ENCODE measurements at places on chromosomes 2 and 18.

DNA sequence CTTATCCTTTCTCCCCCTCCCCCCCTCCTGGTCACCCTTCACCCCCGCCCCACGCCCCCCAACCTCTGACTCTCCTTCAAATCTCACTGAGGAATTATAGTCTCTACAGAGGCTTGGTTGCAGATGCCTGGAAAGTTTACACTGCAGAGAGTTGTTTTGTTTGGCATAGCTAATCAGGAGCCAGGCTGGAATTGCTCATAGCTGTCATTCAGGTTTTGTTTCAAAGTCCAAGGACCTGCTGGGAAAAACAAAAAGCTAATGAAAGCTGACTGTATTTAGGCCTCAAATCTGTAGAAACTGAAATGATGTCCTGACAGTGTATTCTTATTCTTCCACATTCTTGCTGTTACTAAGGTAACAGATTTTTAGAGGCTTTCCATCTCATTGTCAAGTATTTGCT is 22.6 kb downstream of the GREB1L start:
- peak; percentile 84 for DNase-seq

DNA sequence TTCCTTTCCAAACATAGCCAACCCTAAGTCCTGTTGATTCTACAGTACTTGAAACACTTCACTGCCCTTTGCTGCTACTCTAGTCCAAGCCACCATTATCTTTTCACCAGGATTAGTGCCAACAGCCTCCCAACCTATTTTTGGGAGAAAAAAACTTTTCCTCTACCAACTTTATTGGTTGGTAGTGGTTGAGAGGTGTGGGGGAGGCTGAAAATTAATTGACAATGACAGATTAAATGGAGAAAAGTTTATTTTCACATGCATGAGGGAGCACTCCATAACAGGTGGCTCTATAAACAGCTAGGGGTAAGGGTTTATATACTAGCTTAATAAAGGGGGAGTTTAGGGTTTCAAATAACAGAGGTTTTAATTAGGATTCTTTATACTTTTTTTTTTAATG is 37.8 kb upstream of the ITPRID2 start:
- DNase-seq = no peak

GRCh38 chr2:69594341-69594740 is 49.2 kb downstream of the AAK1 start:
- DNase-seq = peak; percentile 54

- DNase-seq = no peak
Measured at GRCh38 chr18:50398947-50399346, 24.1 kb downstream of the SKA1 start.

DNA sequence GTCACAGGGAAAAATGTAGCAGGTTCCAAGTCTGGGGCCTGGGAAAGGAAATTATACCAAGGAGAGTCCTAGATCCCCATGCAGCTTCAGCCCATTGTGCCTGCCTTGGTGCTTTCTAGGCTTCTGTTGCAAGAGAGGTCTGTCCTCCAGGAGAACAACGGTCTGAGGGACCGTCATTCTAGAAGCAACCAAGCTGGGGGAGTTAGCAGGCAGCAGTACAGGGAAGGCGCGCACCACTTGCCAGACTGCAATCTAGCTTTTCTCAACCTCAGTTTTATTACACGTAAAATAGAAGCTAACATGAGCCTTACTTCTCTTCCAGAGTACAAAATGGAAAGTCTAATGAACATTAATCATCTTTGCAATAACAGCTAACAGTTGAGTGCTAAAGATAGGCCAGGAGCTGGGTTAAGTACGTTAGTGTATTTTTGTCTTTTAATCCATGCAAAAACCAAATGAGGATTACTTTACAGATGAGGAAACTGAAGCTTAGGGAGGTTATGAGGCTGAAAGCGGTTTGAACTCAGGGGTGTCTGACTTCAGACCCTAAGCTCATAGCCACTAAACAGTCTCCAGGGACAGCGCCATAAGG is 1.9 kb downstream of the TCF23 start:
- DNase-seq = no peak

DNA sequence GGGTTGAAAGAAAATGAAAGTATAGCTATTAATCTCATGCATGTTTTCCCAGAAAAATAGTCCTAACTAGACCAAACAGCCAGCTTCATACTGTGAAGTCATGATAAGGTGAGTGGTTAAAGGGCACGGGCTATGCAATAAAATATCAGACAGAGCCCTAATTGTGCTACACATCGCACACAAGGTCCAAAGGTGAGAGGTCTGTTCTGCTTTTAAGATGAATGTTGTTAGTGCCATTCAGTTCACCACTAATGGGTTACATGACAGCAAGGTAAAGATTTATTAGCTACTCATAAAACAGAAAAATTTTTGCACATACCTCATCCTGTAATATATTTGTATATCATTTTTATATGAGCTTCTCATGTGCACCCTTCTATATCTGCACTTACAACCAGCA is 105.0 kb upstream of the STK17B start:
- DNase-seq = no peak

- no peak for DNase-seq
Measured at GRCh38 chr2:173984866-173985604, 19.9 kb upstream of the SP3 start.

All from adipocyte (in vitro differentiated cells).